Activated T-cell treated with anti-CD3 and anti-CD28 coated beads, Interleukin-2, amount 50 U/mL, for 24 hours (primary cell): ENCODE measurements at places on chromosomes 6 and 20.

- DNase-seq: no peak
- H3K4me3 ChIP-seq: no peak overlapping the region
- H3K27me3 ChIP-seq: no peaks in the 10 kb centered on the region
Measured at GRCh38 chr6:135993361-135993760, 141.9 kb downstream of the PDE7B start.

GRCh38 chr6:101259505-101259904 lies 134.0 kb upstream of the GRIK2 start:
- H3K27me3 ChIP-seq: no peaks in the 10 kb centered on the region
- no peak overlapping the region for H3K27ac ChIP-seq
- H3K36me3 ChIP-seq: no peaks in the 10 kb centered on the region
- no peaks in the 10 kb centered on the region for H3K4me1 ChIP-seq
- DNase-seq: no peak

DNA sequence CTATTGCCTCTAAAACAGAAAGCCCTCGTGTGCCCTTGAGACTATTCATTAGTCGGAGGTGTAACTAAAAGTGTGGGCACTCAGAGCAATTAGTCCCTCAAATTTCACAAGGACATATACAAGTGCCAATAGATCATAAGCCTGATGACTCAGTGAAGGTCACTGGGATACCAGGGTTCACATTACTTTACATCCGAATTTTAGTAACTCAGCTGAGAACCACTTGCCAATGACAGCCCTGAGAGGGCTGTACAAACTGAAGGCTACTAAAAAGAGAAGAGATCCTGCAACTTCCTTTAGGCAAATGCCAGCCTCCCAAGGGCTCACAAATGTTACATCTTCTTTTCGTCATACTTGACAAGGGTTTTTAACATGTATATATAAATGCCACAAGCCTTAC lies 369.6 kb downstream of the TENT5A start:
- H3K27ac ChIP-seq: no peak overlapping the region
- H3K4me3 ChIP-seq: no peak overlapping the region
- H3K27me3 ChIP-seq: no peaks in the 10 kb centered on the region

DNA sequence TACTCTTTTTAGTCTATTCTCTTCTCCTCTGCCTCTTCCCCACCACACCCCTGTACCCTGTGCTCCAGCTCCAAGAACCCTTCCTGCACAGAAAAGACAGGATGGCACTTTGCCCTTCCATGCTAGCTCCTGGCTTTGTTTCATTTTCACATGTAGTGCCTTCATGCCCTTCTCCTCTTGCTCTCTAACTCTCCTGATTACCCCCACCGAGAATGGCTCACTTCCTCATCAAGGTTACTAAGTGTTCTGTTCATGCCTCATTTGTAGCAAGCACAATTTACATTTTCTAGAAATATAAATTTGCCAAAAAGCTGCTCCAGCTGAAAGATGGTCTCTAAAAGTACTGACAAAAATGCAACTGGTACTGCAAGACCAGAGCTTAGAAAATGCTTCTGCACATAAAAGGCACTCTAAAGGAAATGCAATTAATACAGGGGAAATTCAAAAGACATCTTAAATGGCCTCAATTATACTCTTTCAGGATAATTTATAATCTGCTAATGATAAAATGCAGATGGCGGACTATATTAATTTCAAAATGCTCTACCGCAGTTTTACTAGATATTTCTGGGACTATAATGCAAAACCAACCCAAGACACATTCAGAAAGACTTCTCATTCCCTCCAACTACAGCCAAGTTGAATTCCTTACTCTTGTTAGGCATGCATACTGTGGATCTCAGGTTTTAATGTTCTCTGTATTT lies 570.2 kb downstream of the PRKN start:
- DNase-seq: no peak
- H3K4me3 ChIP-seq: no peak overlapping the region
- H3K4me1 ChIP-seq: no peaks in the 10 kb centered on the region
- H3K36me3 ChIP-seq: no peaks in the 10 kb centered on the region
- no peaks in the 10 kb centered on the region for H3K27me3 ChIP-seq

DNA sequence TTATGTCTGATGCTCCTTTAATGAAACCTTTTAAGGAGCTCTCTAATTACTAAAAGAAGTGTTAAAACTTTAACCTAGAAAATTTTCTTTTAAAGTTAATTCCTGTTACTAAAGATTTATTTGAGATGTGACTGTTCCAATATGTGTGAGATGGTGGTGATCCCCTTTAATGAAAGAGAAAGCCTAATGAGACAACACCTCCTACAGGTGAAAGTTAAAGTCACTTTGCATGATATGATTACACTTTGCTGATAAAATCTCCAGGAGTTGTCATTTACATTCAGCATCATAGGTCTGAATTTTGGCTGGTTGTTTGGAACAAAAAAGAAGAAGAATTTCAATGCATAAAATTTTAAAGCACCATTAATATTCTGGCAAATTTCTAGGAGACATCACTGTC lies 307.4 kb downstream of the TRDN start:
- H3K36me3 ChIP-seq: no peaks in the 10 kb centered on the region
- no peak overlapping the region for H3K27ac ChIP-seq
- no peaks in the 10 kb centered on the region for H3K27me3 ChIP-seq
- H3K4me3 ChIP-seq: no peak overlapping the region

DNA sequence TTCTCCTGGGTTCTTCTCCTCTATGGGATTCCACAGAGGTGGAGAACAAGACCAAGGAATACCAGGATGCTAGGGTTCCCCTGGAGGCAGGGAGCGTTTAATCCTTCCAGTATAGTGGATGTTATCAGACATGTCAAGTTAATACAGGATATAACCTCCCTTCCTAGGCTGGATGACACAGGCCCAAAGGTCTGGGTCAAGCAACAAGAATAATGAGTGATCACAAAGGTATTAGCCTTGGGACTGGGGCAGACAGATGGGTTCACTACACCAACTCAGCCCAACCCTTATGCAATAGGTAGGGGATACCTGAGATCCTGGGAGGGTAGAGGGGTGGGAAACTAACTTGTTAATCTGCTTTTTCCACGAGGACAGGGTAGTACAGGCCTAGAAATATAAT lies 690.3 kb downstream of the HTR1B start:
- no peaks in the 10 kb centered on the region for H3K4me1 ChIP-seq
- DNase-seq: no peak
- no peaks in the 10 kb centered on the region for H3K36me3 ChIP-seq
- H3K27me3 ChIP-seq: no peaks in the 10 kb centered on the region

- no peak for DNase-seq
- peaks cover 80% of the 10 kb centered on the region for H3K4me1 ChIP-seq
- no peaks in the 10 kb centered on the region for H3K27me3 ChIP-seq
- H3K27ac ChIP-seq: no peak overlapping the region
- no peaks in the 10 kb centered on the region for H3K36me3 ChIP-seq
Measured at GRCh38 chr6:137701942-137702341, 165.1 kb upstream of the TNFAIP3 start.

GRCh38 chr20:23358563-23358906 lies 3.4 kb upstream of the GZF1 start:
- no peak for DNase-seq
- peak overlapping the region; percentile 70 for H3K4me3 ChIP-seq
- H3K4me1 ChIP-seq: peaks cover 54% of the 10 kb centered on the region
- peak overlapping the region; percentile 91 for H3K27ac ChIP-seq
- H3K36me3 ChIP-seq: peaks cover 45% of the 10 kb centered on the region
- H3K27me3 ChIP-seq: no peaks in the 10 kb centered on the region

GRCh38 chr6:1129131-1129530 lies 182.8 kb upstream of the FOXQ1 start:
- peaks cover 16% of the 10 kb centered on the region for H3K27me3 ChIP-seq
- no peak overlapping the region for H3K27ac ChIP-seq

DNA sequence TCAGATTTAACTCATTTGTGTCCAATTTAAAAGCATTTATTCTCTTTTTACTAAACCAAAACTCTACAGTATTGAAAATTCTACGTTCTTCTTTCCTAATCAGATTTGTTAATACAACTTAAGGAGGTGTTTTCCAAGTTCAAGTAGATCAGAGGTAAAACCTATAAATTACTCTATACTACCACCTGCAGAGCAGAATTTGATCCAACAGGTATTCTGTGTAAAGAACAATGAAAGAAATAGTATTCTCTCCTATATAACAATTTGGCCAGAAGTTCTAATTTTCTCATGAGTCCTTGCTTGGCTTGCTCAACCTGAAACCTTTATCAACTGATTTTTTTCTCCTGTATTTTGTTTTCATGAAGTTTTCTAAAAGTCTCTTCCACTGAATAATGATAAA lies 28.5 kb upstream of the DST start:
- H3K36me3 ChIP-seq: no peaks in the 10 kb centered on the region
- no peak for DNase-seq
- no peaks in the 10 kb centered on the region for H3K27me3 ChIP-seq
- H3K4me1 ChIP-seq: no peaks in the 10 kb centered on the region

DNA sequence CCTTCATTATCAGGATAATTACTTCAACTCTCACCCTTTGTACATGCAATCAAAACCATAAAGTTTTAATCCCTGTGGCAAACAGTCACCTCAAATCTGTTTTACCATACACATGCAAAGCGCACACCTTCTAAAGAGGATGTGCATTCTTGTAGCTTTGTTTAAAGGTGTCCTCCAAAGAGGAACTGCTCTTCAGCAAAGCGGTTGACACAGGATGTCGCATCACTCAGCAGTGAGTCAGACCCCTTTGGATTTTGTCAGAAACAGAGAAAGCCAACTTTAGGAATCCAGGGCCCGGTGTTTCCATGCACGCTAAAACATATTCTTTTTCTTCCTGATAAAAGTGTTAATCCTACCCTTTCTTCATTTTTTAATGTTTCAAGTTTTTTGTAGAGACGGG lies 268.3 kb upstream of the ARID1B start:
- H3K36me3 ChIP-seq: no peaks in the 10 kb centered on the region
- peaks cover 1% of the 10 kb centered on the region for H3K4me1 ChIP-seq
- no peak overlapping the region for H3K27ac ChIP-seq
- no peak for DNase-seq
- H3K4me3 ChIP-seq: no peak overlapping the region

DNA sequence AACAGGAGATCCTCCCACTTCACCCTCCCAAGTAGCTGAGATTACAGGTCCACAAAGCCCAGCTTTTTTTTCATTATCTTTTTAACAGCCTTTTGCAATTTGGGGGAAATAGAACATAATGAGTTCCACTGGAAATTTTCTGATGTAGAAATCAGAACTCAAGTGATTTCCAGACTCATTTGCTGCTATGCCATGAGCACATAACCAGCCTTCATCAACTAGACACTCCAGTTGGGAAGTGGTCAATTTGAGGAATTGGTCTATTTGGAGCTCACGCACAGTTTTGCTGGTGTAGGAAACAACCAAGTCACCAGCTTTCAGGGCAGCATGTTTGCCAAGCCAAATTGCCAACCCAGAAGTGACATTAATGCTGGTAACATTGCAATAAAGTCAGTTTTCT lies 86.7 kb downstream of the MAFB start:
- H3K27ac ChIP-seq: no peak overlapping the region
- DNase-seq: no peak
- H3K36me3 ChIP-seq: no peaks in the 10 kb centered on the region

GRCh38 chr6:86028776-86029175 lies 386.1 kb upstream of the SYNCRIP start:
- no peaks in the 10 kb centered on the region for H3K4me1 ChIP-seq
- no peak for DNase-seq
- no peaks in the 10 kb centered on the region for H3K36me3 ChIP-seq
- no peaks in the 10 kb centered on the region for H3K27me3 ChIP-seq
- H3K27ac ChIP-seq: no peak overlapping the region

GRCh38 chr6:122799916-122800686 lies 11.0 kb downstream of the SMPDL3A start:
- DNase-seq: no peak
- no peaks in the 10 kb centered on the region for H3K27me3 ChIP-seq
- peaks cover 9% of the 10 kb centered on the region for H3K4me1 ChIP-seq
- H3K36me3 ChIP-seq: no peaks in the 10 kb centered on the region
- no peak overlapping the region for H3K27ac ChIP-seq
- H3K4me3 ChIP-seq: no peak overlapping the region

DNA sequence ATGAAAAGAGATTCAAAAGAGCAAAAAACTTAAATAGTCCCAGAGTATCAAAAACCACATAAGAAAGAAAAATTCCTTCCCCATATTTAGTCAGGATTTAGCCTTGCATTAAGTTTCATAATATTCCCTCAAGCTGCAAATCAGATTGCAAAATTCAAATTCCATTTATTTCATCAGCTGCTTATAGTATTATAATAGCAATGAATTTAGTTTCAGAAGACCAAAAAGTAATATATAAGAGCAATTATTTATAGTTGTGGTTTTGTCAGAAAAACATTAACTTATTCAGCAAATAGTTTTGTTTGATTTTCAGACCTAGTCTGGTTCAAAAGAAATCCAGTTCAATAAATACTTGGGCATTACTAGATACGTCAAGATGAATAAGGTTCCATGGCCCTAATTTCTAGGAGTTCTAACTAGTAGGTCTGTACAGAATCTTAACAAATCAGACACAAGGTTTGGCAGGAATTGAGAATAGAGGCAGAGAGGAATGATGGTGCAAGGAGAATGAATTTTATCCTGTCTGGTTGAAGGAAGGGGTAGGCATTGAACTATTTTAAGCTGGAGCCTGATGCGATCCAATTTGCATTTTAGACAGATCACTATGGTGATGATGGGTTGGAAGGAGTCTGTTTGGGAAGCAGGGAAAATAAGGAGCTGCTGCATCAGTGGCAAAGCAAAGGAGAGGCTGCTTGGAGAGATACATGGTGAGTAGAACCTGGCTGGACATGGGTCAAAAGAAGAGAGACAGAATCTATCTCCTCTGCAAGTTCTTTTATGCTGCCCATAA lies 163.9 kb upstream of the STXBP5 start:
- H3K4me1 ChIP-seq: no peaks in the 10 kb centered on the region
- H3K4me3 ChIP-seq: no peak overlapping the region
- no peak overlapping the region for H3K27ac ChIP-seq
- H3K36me3 ChIP-seq: no peaks in the 10 kb centered on the region
- no peaks in the 10 kb centered on the region for H3K27me3 ChIP-seq

- no peak for DNase-seq
- no peak overlapping the region for H3K27ac ChIP-seq
- H3K4me3 ChIP-seq: no peak overlapping the region
- H3K27me3 ChIP-seq: peaks cover 11% of the 10 kb centered on the region
- no peaks in the 10 kb centered on the region for H3K4me1 ChIP-seq
Measured at GRCh38 chr6:156595476-156595875, 181.7 kb upstream of the ARID1B start.

DNA sequence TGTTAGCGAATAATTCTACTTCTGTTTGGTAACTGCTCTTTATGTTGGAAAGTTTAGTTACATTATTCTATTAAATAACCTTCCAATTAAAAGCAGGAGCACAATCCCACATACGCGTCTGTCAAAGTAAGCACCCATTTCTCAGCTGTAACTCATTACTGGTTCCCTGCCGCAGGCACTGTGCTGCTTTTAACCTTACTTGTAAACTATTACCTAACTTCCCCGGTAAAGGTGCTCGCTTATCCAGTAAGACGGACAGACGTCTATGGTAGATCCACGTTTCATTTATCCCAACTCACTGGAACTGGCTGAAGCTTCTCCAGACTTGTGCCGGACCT lies 529 bp upstream of the ENPP4 start:
- H3K4me3 ChIP-seq: peak overlapping the region; percentile 96
- peaks cover 8% of the 10 kb centered on the region for H3K36me3 ChIP-seq
- H3K27me3 ChIP-seq: no peaks in the 10 kb centered on the region
- no peak for DNase-seq
- peak overlapping the region; percentile 82 for H3K27ac ChIP-seq
